Small intestine (tissue), 16 donors: ENCODE measurements at places on chromosomes 3 and 15. TPM values are rescaled to one million over a fixed set of nuclear protein-coding genes. Genes with fewer than 3 reads are reported as not detected.
A peak's percentile ranks its signal among the peaks of the same experiment; 100 is the strongest.

DNA sequence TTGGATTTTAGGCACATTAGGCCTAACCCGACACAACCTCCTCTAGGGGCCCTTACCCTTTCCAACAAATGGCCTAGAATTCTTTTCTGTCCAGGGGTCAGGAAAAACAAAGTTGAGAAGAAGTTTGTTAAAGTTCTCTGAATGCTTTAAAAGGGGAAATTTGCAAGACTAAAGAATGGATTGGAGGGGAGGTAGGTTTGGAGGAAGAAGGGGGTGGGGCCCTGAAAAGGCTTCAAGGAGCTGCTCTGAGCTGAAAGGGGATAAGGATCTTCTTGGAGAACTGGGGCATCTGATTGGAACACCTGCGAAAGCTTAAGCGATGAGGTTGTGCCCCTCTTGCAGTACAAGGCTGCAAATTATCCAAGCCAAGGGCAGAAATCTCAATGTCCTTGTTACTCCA is 3.9 kb upstream of the SENP2 start:
- DNase-seq, result no peak

DNA sequence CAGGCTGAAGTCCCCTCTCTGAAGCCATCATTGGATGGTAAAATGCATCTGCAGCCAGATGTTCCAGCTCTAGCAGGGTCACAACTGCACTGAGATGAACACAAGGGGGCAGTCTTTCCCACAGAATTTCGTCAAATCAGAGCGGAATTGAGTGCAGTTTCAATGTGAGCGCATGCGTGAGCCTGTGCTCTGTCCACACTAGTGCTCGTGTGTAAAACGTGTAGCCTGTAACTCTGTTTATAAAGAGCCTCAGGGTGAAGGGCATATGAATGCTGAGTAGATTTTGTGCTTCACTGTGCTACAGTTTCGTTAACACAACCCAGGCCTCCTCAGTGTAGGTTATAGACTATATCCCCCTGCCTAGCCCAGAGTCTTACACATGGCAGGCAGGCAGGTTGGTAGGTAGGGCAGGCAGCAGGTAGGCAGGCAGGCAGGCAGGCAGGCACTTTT is 92.7 kb upstream of the GOLGA6L4 start:
- peak; percentile 92 for DNase-seq

QTRT2 gene
- polyA plus RNA-seq, result 5.7 TPM

DNA sequence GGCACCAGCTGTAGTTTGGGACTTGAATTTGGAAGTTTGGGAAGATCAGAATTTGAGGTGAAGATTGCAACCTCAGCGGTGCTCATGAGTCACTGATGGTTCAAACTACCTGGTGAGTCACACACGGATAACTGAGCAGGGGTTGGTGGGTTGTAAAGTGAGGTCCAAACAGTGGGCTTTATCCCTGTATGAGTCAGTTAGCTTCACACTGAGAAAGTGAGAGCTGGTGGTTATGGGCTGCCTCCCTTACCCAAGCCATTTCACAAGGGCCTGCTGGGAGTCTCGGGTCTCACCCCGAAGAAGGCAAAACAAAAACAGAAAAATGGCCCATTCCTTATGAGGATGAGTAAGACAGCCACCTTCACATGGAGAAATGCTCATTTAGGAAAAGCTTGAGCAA is 77.0 kb downstream of the ITGA11 start:
- DNase-seq, result no peak

GRCh38 chr3:61299343-61300005 is 48.2 kb upstream of the FHIT start:
- DNase-seq, result no peak

DNA sequence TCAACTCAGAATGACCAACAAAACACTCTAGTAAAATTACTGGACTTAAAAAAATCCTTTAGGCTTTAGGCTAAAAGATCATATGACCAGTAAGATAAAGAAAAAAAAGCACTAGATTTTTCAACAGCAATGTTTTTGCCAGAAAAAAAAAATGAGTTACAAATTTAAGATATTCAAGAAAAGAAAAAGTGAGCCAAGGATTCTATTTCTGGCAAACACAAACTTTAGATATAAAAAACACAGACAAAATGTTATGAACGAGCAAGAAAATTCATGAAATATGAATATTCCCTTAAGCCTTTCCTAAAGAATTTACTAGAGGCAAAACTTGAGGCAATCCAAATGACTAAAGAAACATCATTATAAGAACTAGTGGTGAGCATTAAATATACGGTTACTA is 8.6 kb downstream of the GOLGB1 start:
- DNase-seq, result no peak
